GM20000 (cell line): ENCODE measurements at places on chromosomes 7 and 10.
A peak's percentile ranks its signal among the peaks of the same experiment; 100 is the strongest.

DNA sequence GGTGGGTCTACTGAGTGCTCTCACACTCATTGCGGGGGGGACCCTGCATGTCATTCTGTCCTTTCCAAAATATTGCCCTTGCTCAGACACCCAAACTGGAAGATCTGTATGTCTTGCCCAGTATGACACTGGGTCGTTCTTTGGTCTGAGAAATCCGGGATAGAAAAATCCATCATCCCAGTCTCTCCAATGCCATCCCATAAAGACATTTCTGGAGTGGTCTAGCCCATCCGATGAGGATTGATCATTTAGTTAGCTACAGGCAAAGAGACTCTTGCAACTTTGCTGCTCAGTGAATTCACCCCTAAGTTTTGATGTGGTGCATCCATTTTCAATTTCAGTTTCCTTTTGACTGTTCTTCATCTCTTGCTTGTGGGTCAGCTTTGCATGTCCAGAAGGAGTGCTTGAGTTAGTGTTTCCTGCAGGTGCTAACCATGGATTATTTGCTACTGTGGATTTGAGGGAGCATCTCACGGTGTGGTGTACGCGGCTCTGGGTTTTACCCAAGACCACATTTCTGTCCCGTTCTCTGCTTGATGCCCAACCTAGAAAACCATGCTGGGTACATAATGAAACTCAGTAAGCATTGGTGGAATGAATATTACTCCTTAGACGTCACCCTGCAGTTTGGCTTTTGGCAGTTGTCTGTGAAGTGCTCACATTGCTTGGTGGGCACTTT lies 247.0 kb upstream of the MKI67 start:
- peak; percentile 54 for DNase-seq

- no peak for DNase-seq
Measured at GRCh38 chr10:21388589-21388988, 136.9 kb downstream of the SKIDA1 start.

DNA sequence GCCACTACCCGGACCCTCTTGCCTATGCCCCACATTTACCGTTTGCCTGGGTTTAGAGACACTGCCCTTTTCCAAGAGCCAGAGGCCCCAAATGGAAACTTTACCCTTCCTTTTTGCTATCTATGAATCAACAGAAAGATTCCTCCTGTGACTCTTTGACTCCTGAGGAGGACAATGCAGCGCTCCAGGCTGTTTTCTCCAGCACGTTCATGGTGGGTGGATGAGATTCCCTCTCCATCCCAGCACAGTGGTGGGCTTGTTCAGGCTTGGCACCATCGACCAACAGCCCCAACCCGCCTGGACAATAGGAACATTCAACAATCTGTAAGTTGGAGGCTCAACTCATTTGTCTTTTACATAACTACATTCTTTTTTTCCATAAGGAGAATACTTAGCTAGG lies 55.9 kb downstream of the DLD start:
- DNase-seq, result no peak

- DNase-seq, result no peak
Measured at GRCh38 chr7:66188645-66189044, 16.5 kb upstream of the TPST1 start.

DNA sequence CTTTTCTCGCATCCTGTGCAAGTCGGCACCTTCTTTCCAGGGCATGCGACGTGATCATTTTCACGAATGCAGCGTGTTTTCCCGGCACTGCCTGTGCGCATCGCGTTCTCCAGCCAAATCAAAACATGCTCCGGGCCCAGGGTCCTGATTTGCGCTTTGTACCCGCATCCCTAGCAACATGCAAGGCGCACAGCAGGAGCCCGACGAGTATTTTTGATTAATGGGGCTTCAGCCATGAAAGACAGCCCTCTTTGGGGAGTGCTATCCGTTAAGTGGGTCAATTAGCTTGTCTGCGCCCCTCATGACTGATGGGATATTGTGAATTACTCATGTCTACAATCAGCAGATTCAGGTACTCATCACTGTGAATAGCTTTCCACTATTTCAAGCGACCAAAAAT lies 243.3 kb upstream of the RNF32 start:
- DNase-seq, result no peak

DNA sequence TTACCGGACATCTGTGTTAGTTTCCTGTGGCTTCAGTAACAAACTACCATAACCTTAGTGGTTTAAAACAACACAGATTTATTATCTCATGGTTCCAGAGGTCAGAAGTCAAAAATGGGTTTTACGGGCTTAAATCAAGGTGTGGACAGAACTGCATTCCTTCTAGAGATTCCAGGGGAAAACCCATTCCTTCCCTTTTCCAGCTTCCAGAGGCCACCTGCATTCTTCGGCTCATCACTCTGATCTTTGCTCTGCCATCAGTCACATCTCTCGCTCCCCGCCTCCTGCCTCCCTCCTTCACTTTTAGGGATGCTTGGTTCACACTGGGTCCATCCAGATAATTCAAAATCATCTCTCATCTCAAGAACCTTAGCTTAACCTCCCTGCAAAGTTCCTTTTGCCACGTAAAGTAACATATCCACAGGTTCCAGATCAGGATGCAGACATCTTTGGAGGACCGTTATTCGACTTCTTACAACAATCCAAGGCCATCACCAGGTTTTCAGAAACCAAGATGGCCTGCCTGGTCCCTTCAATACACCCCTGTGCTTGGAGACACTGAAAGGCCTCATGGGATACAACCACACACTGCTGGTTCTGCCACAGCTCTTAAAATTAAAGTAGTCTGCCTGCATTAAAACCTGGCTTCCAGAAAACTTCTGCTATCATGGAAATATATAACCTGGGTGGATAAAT lies 225.9 kb upstream of the MYO3A start:
- no peak for DNase-seq
